SJSA1 (cell line): ENCODE measurements at places on chromosomes 4 and X. TPM values are rescaled to one million over a fixed set of nuclear protein-coding genes. Genes with fewer than 3 reads are reported as not detected.
A peak's percentile ranks its signal among the peaks of the same experiment; 100 is the strongest.

- DNase-seq = peak; percentile 98
Measured at GRCh38 chr4:57064811-57065711, 45.1 kb downstream of the IGFBP7 start.

DNA sequence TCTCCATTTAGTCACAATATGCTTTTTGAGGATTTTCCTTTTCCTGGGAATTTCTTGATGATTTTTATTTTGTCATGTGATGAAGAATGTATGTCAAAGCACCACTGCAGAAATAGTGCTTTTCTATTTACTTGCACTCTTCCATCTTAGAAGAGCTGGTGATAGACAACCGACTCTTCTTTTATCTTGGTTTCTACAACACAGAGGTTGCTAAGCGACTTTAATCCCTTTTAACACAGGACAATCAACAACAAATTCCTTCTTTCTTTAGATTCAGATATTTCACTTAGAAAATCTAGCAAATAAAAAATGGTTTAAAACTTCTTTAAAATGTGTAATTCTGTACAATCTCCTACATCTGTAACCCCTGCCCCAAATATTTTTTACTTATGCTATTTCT, 34.6 kb downstream of the TET2 start:
- DNase-seq = no peak

DNA sequence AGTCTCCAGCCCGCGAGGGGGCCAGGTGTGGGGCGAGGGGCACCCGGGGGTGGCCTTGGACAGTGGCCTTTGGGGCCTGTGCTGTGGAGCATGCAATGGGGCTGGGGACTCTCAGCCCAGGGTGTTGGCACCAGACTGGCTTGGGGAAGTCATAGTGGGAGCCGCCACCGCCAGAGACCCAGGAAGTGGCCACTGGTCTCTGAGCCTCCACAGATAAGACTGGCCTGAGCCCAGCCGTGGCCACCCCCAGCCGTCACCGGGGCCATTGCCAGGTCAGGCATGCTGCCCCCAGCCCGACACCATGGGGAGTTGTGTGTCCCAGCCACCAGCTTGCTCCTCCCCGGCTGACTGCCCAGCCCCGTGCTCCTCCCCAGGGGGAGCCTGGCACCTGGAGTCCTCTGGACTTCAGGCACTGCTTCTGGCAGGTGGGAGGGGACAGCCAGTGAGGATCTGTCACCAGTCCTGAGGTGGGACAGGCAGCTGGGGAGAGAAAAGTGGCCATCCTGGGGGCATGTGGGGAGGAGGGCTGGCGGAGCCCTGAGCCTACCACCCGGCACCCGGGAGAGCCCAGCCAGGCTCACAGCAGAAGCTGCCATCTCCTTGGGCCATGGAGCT, 32.5 kb downstream of the TACC3 start:
- no peak for DNase-seq

- no peak for DNase-seq
Measured at GRCh38 chr4:122364700-122365404, 14.0 kb upstream of the ADAD1 start.

DNA sequence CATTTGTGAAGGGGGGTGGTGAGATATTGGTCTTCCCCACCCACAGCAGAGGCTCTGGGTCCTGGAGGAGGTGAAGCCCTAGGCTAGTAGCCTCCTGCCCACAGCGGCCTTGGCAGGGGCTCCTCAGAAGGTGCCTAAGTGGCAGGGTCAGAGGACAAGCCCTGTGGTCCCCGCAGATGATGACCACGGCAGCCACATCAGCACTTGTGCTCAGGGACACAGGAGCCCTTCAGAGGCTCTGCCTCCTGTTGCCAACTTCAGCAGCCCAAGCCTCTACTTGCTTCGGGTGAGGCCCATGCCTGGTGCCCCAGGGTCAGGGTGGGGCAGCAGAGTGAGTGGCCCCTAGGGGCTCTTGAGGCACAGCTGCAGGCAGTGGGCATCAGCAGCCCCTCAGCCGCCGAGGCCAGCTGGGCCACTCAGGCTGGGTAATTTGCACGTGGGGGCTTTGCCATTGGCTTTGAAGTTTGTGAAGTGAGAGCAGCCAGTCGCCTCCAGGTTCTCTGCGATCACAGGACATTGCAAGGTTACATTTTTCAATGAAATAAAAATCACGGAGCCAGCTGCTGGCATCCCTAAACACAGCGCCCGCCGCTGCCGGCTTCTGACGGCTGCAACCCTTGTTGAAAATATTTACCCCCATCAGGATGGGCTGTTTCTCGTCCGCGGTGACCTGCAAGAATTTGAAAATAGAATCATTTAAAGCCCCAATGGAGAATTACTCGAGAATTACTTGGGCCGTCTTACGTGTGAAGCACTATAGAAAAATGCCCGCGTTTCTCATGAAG, 108.5 kb downstream of the HMX1 start:
- DNase-seq = no peak

DNA sequence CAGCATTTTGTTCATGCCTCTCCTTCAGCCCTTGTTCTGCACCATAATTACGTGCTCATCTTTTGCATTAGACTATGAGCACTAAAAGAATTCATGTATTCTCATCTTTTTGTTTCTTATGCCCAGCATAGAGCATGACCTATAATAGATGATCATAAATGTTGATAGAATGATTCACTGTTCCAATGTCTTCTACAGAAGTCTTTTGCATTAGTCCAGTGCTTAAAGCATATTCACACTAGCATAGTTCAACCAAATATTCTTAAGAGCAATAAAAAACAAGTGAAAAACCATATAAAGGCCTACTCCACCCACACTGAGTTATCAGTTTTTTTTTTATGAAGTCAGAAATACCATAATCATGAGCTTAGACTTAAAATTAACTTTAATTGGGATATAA, 36.5 kb upstream of the SLC10A4 start:
- no peak for DNase-seq

DNA sequence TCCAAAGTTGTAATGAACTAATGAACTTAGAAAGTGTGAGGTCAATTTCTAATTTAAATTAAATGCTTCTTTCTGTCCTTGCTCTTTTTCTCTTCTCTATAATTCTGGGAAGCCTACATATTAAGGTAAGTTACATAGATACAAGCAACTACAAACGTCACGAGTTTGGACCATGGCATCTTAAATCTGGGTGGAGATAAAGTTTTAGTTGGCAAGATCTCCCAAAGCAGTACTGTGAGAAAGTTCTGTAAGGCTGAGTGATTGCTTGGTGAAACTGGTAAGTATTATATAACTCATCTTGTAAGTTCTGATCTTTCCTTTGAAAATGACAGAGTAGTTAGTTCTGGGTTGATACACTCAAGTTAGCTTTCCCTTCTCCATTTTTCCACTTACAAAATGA, 125.7 kb upstream of the CBR4 start:
- DNase-seq = no peak

DNA sequence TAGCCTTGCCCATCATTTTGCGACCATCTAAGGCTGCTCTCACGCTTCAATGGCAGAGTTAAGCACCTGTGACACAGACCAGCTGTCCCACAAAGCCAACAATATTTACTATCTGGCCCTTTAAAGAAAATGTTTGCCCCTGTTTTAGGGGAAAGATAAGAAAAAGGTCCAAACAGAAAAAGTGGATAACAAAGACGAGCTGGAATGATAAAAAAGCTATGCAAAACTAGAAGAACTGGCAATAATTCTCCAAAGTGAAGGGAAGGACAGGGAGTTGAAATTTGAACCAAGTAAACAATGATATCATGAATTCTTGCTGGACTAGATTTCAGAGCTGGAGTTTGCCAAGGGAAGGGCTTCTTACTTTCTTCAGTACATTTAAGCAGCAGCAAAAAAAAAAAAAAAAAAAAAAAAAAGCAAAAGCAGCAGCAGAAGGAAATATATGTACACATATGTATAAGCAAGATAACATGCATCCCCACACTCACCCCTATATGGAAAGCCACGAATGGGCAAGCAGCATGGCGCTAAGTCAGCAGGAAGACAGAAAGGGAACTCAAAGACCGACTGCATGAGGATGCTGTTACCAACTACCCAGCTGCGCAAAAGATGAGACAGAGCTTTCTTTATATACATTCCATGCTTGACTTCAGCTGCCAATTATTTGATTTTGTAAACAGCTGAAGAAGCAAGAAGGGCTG, 12.5 kb downstream of the TRAPPC2 start:
- DNase-seq = no peak

DNA sequence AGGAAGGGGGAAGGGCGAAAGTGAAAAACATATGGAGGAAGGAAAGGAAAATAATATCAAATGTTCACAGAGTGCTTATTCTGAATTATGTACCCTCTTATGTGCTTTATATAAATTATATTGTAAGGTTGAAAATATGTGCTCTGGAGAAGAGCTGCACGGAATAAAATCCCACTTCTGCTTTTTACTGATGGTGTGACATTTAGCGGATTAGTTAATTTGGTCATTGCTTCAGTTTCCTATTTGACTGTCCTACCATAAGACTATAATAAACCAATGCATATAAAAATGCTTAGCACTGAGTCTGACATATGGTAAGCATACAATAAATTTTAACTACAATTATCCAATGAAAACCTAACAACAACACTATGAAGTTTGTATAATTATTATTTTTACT, 86.2 kb downstream of the NPFFR2 start:
- DNase-seq = no peak

DNA sequence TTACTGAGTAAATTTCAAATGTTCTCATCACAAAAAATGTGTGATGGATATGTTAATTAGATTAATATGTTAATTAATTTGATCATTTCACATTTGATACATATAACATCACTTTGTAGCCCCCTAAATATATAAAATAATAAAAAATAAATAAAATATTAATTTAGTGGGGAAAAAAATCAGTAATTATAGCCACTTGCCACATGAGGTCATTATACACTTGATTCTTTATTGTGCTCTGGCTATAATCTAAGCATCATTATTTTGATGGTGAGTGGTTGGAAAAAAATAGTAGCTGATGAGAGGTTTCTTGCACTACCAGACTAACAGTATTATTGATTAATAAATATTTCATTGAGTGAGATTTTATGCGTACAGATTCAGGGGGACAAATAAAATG, 57.4 kb downstream of the DCK start:
- DNase-seq = no peak

- DNase-seq = no peak
Measured at GRCh38 chr4:77286906-77287305, 129.9 kb downstream of the CCNG2 start.

GRCh38 chr4:108080747-108081146, 88.0 kb downstream of the LEF1 start:
- no peak for DNase-seq

GRCh38 chr4:113756005-113756410, 5.5 kb downstream of the CAMK2D start:
- no peak for DNase-seq

DNA sequence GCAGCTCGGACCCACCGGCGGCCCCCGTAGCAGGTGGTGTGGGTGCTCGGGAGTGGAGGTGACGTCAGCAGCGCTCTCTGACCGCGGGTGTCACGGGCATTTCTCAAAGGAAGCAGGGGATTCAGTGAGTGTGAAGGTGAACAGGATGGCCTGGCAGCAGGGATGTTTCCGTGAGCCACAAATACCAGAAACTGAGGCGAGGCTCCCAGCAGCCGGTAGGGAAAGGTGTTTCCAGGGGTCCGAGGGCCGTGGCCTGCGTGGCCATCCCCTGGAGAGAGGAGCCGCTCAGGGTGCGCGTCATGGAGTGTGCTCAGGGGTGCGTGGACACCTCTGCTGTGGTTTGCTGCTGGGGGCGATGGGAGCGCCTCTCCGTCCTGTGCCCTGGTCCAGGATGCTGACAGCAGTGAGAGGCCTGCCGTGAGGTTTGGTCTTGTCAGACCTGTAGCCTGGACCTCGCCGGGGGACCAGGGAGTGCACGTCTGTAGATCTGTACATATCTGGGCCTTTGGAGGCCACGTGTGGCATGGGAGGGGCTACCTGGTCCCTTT, 10.2 kb upstream of the HGFAC start:
- DNase-seq = no peak

- DNase-seq = no peak
Measured at GRCh38 chr4:73053974-73054480, 15.5 kb downstream of the COX18 start.

GRCh38 chrX:23908219-23909004, 606 bp downstream of the CXorf58 start:
- no peak for DNase-seq

DNA sequence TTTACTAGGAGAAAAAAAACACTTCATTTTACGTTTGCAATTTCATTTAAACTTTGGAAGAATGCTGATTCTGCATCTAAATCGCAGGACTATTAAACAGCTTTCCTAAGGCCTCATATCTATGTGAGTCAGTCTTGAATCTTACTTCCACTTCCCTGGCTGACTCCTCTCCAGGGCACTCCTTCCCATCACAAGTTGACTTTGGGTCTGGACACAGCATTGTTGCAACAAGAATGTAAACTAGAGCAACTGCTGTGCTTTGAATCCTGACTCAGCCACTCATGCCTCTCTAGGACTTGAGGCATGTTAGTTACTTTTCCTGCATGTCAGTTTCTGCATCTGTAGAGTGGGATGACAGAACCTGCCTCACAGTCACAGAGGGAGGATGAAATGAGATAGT, 413.8 kb downstream of the FAT4 start:
- peak; percentile 90 for DNase-seq

- DNase-seq = no peak
Measured at GRCh38 chr4:79211490-79211889, 114.4 kb downstream of the NAA11 start.

DNA sequence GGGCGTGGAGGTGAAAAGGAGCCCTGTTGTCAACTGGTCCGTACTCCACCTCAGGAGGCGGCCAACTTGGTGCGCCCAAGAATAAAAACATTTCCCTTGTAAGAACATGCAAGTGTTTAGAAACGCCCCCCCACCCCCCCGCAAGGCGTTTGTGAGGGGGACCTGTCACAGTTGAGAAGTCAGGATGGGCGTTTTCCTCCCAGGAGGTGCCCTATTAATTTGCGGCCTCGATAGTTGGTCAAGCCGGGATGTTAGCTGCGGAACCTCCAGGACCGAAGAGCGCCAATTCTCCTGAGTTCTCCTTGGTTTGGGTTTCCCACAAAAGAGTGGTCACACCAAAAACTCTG, 651 bp upstream of the SAP30 start:
- DNase-seq = no peak

DNA sequence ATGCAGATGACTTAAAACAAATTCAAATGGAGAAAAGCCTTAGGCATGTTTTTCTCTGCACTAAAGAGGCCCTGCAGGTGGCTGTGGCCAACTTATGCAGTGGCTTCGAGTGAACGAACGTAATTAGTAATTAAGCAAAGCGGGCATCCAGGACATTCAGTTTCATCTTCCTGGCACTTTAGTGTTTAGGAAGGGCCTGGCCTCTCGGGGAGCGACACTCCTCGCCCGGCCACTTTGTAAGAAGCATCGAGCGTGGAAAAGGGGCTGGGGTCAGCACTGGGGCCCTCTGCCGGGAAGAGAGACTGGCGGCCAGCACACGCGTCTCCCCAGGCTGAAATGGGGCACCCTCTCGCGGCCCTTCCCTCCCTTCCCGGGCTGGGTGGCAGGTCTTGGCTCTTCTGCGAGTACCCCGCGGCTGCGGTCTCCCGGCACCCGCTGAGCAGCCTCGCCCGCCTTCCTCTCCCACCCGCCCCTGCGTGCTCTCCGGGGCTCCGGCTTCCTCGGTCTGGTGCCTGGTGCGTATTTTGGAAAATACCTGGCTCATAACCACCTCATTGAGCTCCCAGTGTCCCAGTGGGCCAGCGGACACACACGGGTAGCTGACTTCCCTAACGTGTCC, 677 bp upstream of the CYP4V2 start:
- no peak for DNase-seq

The HTR2C gene
- not detected in 2 replicates for total RNA-seq

The DCAF4L1 gene
- not detected in 2 replicates for total RNA-seq

The CACNA1F gene
- total RNA-seq = not detected in 2 replicates

The APELA gene
- 17.7 and 24.9 TPM in 2 replicates for total RNA-seq

The GC gene
- total RNA-seq = not detected in 2 replicates

The GPR173 gene
- 0.19 and 0.42 TPM in 2 replicates for total RNA-seq

The GYPE gene
- 0.95 and 2.1 TPM in 2 replicates for total RNA-seq

The KLF8 gene
- 0.16 and 0.50 TPM in 2 replicates for total RNA-seq

The RHOXF1 gene
- total RNA-seq = not detected in 2 replicates
